ENCODE measurements at places on chromosomes 13 and 19. TPM values are rescaled to one million over a fixed set of nuclear protein-coding genes. Genes with fewer than 3 reads are reported as not detected.

DNA sequence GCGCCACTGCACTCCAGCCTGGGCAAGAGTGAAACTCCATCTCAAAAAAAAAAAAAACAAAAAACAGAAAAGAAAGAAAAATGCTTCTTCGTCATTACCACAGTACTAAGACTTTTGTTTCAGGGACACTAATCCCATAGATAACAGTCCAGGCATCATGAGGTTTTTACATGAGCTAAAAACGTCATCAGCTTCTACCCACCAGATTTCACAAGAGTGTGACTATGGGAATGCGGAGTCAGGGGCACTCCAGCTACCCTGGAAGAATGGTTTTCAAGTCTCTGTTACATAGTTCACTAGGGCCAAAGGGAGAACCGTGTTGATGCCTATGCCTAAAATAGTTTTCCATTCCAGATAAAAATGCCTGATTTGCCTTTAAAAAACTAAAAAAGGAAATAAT lies 33.2 kb downstream of the RAB20 start:
- no peaks in the 10 kb centered on the region for H3K27me3 ChIP-seq
- H3K36me3 ChIP-seq = no peaks in the 10 kb centered on the region
- peaks cover 65% of the 10 kb centered on the region for H3K4me1 ChIP-seq
- no peak for DNase-seq
- H3K27ac ChIP-seq = peak overlapping the region; percentile 89

- H3K36me3 ChIP-seq = no peaks in the 10 kb centered on the region
- H3K27ac ChIP-seq = no peak overlapping the region
- no peak overlapping the region for H3K4me3 ChIP-seq
- H3K4me1 ChIP-seq = no peaks in the 10 kb centered on the region
- no peak for DNase-seq
- H3K27me3 ChIP-seq = no peaks in the 10 kb centered on the region
These were observed 126.1 kb downstream of the FGF9 start for GRCh38 chr13:21796775-21797514.

The GJA3 gene
- not detected for total RNA-seq

- H3K27me3 ChIP-seq = peaks cover 9% of the 10 kb centered on the region
- peaks cover 8% of the 10 kb centered on the region for H3K4me1 ChIP-seq
- H3K27ac ChIP-seq = no peak overlapping the region
- no peaks in the 10 kb centered on the region for H3K36me3 ChIP-seq
These were observed 9.4 kb downstream of the URAD start for GRCh38 chr13:27979001-27979643.

Data from thoracic aorta (tissue), 2 donors.